ENCODE measurements at places on chromosomes 5 and 9. TPM values are rescaled to one million over a fixed set of nuclear protein-coding genes. Genes with fewer than 3 reads are reported as not detected.

DNA sequence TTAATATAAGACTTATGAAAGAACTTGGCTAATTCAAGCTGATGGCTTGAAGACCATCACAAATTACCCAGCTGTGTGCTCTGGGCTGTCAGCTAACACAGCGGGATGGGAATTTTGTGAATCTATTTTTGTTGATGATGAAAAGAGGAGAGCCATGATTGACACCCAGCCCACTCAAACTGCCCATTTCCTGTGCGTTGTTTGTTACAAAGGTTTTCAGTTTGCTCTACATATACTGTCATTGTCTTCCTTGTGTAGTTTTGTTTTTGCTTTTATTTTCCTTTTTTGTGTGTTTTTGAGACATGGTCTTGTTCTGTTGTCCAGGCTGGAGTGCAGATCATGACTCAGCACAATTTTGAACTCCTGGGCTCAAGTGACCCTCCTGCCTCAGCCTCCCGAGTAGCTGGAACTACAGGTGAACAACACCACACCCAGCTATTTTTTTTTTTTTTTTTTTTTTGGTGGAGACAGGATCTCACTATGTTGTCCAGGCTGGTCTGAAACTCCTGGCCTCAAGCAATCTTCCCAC, 400.3 kb downstream of the ICE1 start:
- no peak for DNase-seq

DNA sequence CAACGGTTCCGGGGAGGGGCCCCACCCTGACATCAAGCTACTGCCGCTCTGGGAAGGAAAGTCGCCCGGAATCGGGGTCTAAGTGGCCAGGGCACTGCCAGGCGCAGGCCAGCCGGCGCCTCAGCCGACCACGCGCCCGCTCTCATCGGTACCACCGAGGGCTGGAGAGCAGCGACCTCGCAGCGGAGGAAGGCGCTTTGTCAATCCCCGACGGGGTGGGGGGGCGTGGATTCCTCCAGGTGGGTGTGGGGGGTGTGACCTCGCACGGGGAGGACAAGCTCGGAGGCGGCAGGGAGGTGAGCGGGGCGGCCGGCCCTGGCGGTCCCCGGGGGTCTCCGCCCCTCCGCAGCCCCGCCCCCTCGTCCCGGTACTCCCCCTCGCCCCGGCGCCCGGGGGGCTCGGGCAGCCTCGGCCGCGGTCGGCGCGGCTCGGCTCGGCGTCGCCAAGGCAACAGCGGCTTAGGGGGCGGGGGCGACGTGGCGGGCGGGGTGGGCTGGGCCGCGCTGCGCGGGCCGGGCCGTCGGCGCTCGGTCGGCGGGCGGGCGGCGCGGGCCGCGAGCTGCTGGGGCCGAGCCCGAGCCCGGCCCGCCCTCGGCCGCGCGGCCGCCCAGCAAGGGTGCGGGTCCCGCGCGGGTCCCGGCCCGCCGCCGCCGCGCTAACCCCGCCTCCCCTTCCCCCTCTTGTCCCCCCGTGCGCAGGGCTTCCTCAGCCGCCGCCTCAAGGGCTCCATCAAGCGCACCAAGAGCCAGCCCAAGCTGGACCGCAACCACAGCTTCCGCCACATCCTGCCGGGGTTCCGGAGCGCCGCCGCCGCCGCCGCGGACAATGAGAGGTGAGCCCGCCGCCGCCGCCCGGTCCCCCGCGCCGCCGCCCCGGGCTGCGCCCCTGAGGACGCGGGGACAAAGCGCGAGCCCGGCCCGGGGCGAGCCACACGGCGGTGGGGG, 47.5 kb downstream of the DAB2IP start:
- peak; percentile 52 for DNase-seq

- DNase-seq: no peak
Measured at GRCh38 chr5:111461255-111461671, 51.1 kb downstream of the STARD4 start.

DNA sequence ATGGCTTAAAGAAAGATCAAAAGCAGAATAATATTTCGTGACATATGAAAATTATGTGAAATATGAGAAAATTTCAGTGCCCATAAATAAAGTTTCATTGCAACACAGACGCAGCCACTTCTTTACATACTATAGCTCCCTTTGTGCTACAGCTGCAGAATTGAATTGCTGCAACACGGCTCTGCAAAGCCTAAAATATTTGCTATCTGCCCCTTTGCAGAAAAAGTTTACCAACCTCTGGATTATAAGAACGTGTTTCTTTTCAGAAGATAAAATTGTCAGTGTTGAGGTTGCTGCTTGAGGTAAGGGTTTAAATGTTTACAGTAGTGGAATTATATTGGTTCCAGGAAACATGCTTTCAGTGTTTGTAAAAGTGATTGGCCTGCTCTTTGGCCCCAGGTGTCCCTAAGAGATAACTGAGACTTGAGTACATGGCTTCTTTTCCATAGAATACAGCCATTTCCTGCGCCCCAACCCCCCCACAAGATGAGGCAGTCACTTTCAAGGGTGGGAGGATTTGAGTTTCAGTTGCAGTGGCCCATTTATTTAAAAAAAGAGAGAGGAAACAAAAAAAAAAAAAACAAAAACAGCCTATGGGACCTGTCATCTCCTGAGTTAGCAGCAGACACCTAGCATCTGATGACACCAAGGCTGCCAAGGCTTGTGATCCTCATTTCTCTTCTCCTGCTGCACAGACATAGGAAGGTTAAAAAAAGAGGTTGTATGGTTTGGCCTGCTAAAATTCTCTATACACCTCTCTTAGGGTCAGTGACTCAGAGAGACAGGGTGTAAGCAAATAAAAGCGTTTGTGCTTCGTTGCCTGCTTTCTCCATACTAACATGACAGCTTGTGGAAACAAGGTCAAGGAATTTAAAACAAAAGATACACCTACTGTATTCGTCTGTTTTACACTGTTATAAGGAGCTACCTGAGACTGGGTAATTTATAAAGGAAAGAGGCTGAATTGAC, 28.0 kb upstream of the HTR4 start:
- DNase-seq: peak; percentile 45

DNA sequence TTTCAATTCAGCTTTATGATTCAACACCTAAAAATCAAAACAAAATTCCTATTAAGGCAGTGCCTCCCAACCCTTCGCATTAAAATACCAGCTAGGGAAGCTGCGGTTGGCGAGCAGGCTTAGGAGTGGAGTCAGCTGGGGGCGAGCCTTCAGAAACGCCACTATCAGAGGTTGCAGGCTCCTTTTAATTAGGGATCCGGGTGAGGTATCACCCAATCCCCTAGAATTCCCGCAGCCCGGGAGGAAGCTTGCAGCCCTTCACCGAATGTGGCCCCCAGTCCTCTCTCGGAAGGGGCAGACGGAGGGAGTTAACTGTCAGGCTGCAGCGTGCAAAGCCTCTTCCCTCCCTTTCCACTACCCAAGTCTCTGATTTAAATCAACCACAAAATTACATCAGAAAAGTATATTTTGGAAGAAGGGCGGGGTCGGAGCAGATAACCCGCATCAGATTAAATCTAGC, 1.7 kb downstream of the STC2 start:
- no peak for DNase-seq

GRCh38 chr5:1558944-1559343, 35.2 kb upstream of the LPCAT1 start:
- no peak for DNase-seq

DNA sequence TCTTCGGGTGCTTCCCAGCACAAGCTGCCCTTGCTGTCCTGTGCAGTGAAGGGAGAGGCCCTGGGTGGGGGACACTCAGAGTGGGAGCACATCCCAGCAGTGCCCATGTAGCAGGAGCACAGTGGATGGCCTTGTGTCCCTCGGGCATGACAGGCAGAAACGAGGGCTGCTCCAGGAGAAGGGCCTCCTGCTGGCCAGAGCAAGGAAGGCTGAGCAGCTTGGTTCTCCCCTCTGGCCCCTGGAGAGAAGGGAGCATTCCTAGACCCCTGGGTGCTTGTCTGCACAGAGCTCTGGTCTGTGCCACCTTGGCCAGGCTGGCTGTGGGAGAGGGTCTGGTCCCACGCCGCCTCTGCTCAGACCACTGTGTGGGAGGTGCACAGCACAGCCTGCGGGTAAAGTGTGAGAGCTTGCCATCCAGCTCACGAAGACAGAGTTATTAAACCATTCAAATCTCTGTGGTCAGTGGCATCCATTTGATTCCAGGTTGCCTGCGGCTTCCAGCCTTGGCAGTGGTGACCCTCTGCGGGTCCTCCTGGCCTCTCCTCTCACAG, 18.3 kb downstream of the FBXW5 start:
- DNase-seq: no peak

DNA sequence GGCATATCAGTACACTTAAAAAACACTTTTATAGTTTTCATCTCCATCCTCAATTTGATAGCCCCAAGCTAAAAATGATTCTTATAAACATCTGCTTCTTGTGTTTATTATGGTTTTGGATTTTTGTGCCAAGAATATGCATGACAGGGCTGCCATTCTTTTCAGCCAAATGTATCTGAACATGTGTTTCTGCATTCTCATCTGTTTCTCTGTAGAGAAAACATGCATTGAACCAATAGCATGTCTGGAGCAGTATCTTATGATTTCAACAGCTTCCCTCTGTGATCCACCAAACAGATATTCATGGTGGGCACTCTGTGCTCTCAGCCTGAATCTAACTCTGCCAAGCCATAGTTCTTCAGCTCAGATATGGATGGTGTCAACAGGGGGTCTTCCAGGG, 99.3 kb upstream of the ERCC6L2 start:
- DNase-seq: no peak

DNA sequence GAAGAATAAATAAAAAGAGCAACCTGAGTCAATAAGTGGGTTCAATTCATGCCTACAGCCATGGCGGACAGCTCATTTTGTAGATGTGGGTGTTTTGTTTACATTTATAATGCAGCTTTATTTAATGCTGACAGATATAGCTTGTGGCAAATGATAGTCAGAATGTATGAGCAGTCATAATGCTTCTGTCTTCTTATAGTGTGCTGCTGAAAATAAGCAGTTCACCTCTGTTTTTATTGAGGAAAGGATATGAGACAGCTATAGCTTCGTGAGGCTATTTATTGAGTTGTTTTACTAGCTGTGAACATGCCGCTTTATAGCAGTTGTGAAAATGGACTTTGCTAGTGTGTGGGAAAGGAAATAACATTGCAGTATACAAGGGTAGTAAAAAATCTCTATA, 147.4 kb downstream of the PBX3 start:
- DNase-seq: no peak

DNA sequence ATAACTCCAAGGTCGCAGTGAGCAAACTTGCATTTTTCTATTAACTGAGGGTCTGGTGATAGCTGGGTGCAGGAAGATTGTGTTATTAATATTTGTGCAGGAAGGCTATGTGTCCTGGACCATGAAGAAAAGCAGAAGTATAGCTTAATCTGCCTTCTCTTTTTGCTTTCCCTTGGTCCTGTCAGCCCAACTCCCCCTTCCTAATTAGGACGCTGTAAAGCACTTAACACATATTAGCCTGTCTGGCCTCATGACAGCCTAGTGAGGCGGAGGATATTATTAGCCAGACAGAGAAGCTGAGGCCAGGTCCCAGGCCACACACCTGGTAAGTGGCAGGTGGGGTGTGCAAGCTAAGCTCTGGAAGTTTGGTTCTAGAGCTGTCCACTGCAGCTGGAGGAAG, 29.5 kb downstream of the SLC46A2 start:
- no peak for DNase-seq

GRCh38 chr5:52657247-52657645, 130.5 kb upstream of the ITGA1 start:
- DNase-seq: no peak

DNA sequence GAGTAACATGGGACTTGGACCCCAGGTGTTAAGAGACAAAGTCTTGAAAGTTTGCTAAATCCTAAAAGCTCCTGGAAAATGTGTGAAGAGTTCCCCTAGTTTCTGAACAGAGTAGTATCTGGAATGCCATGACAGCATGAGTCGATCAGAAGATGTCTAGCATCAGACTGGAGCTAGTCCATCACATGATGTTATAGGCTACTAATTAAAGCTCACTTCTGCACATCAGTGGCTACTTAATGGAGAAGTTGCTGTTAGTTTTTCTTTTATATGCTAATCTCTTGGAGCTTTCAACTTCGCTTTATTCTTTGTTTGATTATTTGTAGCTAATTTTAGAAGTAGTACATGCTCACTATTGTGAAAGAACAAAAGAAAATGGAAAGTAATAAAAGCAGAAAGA, 471.3 kb upstream of the KLF4 start:
- DNase-seq: no peak

DNA sequence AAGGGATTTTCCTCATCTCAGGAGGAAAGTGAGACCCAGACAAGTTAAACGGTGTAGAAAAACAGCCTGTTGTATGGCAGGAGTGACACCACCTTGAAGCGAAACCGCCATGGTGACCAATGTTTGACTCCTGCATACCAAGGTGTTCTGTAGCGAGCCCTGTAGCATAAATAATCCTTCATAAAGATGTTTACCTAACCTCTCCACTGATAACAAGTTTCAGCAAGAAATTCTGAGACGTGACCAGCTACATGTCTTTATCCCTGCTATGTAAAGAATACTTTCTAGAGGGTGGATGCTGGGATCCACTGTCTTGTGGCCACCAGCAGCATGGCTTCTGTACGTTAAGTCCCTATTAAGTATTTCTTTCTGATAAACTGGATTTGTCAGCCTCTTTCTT, 148.1 kb downstream of the MPDZ start:
- no peak for DNase-seq

- DNase-seq: no peak
Measured at GRCh38 chr9:135116881-135117280, 29.4 kb downstream of the OLFM1 start.

DNA sequence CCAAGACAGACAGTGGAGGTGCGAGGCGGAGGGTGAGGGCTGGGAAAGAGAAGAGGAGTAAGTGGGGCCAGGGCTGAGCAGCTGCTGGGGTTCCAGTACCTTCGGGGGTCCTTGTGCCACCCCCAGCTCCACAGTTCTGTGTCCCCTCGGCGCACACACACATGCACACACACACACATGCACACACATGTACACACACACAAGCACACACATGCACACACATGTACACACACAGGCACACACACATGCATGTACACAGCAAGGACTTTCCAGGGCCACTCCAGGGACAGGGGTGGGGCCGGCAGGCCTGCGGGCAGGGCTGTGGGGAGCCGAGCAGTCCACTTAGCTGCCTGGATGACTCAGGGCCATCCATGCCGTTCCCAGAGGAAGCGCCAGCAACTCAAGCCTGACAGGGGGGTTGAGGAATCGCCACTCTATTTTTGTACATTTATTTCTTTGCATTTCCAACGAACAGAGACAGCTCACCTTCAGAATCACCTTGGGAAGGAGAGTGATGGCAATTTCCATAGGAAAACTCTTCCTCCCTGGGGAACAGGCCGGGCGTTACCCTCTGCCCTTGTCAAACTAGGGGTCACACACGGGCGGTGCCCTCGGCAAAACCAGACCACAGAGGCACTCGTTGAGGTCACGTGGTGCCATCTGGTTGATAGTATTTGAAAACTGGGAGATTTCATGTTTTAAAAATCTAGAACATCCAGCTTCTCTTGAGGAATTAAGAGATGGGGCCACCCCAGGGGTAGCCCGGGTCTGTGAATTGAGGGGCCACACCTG, 135.7 kb downstream of the ADAMTS2 start:
- DNase-seq: no peak

DNA sequence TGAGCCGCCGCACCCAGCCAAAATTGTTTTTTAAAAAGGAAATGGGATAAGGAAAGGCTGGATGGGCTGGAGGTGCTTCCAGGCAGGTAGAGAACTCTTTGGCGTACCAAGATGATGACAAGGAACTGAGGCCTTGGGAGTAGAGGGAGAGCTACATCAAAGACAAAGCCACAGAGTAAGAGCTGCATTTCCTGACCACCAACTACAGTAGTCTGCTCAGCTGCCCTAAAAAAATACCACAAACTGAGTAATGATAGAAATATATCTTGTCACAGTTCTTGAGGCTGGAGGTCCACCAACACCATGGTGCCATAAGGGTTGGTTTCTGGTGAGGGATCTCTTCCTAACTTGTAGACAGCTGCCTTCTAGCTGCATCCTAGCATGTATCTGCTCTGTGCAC, 8.2 kb downstream of the OR1K1 start:
- DNase-seq: no peak

Gene KLHL3
- 6.3 TPM for total RNA-seq

Gene SHISAL2B
- not detected for total RNA-seq

Gene DMRT3
- not detected for total RNA-seq
